ENCODE measurements at places on chromosomes 5 and 9.

DNA sequence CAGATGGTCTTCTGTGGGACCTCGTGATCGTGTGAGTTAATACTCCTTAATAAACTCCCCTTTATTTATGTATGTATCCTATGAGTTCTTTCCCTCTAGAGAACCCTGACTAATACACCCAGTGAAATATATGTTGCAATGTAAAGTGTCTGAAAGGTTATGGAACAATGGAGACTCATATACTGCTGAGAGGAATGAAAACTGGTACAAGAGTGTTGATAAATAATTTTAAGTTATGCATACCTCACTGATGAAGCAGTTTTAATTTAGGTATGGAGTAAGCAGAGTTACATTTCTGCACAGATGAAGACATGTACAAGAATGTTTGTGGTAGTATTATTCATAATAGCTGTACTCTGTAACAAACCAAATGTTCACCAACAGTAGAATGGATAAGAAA, 438.3 kb downstream of the TAF11L14 start:
- DNase-seq = no peak

DNA sequence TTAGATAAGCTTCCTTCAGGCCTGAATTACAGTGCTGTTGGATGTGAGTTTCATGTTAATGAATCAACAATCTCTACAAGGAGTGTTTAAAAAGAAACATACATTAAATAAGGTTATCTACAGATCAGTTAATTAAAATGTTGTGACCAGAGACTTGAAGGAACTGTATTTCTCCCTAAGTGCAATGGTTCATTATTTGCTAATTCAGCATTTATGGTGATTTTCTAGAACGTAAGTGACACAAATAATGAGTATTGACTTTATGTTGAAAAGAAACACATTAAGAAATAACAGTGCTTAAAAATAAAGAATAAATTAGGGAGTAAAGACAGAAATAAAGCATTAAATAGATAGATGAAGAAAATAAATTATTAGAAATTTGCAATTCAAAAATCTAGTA, 74.5 kb downstream of the ADAMTSL1 start:
- DNase-seq = no peak

DNA sequence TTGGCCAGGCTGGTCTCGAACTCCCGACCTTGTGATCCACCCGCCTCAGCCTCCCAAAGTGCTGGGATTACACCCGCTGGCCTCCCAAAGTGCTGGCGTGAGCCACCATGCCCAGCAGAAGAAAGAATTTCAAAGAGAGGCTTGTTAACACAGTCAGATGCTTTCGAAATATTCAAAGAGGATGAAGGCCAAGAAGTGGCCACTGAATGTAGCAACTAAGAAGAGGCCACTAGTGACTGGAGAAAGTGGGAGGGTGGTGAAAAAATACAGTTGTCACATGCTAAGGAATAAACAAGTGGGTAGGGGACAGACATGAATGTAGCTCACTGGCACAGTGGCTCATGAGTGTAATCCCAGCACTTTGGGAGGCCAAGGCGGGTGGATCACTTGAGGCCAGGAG, 13.0 kb upstream of the TPM2 start:
- DNase-seq = no peak

DNA sequence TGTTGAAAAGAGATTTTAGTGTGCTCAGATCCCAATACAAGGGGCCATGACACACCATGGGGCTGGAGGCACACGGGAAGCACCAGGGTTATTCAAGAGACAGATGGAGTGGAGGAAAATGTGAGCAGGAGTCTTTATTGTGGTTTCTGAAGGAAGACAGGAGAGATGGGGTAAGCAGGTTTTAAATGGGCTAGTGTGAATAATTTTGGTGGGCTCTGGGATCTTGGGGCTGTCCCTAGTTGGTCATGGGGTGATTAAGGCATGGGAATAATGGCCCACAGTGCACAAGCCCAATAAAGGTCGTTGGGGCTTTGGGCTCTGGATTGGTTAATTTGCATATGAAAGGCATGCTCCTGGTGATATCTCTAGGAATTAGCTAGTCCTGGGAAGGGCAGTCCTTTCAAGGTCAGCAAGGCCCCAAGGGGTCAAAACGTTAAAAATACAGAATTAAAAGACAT, 3.6 kb upstream of the SCGB3A2 start:
- DNase-seq = no peak

DNA sequence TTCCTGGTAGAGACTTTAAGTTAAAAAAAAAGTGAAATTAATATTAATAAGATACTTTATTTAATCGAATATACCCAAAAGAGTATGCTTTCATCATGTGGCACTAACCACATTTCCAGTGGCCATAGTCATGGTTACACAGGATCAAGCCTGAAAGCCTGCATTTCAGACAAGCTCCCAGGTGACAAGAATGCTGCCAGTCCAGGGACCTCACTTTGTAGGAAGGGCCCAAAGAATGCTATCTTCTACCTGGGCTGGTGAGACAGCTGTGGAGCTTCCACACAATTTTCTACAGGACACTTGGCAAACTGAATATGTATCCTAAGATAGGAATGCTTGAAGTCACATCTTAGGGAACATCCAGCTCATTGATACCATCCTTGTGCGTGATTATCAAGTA, 203.8 kb downstream of the AUH start:
- DNase-seq = no peak

GRCh38 chr5:126718236-126718868, 58.6 kb upstream of the LMNB1 start:
- DNase-seq = no peak

DNA sequence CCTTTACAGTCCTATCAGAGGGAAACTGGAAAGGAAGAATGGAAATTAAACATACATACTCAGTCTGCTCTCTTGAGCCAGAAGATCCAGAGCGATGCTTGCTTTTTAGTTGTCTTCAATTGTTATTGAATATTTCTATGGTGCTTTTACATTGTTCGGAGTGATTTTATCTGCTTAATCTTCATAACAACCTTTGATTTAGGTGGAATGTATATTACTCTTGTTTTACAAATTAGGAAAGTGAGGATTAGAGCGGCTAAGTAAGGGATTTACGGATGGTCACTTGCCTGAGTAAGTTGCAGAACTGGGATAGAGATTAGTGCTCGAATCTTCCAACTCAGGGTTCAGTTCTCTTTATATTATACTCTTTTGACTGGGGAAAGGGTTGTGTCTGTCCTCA, 69.1 kb downstream of the PBX3 start:
- DNase-seq = no peak

GRCh38 chr5:68169903-68170302, 45.7 kb upstream of the PIK3R1 start:
- DNase-seq = no peak

DNA sequence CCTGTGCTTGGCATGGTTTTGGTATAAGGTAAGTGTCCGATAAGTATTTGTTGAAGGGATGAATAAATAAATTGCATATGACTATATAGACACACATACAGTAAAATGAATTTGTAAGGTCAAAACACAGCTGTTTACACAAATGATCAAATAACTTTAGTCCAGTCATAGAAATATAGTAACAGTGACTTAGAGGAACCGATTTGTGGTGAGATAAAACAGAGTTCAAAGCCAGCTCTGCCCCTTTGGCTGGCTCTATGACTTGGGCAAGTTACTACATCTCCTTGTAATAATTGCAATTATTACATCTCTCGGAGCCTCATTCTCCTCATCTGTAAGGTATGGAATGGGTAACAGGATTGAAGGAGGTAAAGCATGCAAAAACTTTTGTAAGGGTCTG, 384.0 kb downstream of the PLK2 start:
- no peak for DNase-seq

DNA sequence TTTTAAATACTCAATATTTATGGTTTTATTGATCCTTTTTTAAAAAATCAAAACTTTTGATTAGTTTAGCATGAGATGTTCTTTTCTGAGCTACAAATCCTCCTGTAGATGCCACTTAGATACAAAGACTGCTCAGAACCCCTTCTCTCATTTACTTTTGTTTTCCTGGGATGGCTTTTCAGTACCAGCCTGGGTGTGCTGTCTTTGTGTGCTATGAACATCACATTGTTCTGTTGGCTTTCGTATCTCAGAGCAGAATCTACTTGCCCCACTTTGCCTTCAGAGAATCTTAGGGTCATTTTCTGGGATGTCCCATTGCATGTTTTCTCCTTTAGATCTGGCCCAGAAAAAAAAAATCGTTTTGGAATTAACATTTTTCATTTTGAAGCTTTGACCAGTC, 85.9 kb downstream of the RASGRF2 start:
- DNase-seq = no peak

DNA sequence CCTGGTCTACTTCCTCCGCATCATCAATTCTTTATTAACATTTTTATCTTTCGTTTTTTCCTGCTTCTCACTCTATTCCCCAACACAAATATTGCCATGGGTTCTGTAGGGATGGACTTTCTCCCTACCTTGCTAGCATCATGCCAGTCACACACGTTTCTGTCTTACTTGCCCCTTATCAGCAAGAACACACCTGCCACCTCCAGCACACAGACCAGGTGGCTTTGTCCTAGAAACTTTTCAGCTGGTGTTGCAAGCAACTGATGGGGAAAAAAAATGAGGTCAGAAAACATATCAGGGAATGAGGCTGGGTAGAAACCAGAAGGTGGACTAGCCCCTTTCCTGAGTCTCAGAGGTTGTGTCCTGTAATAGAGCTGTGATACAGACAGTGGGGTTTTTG, 5.8 kb downstream of the SH3RF2 start:
- DNase-seq = no peak

Measured in activated CD8-positive, alpha-beta T cell treated with anti-CD3 and anti-CD28 coated beads, Interleukin-2, amount 10 ng/mL, durations not matched to agents 7 days and 5 days (primary cell).